ENCODE measurements at places on chromosomes 13 and 19.

DNA sequence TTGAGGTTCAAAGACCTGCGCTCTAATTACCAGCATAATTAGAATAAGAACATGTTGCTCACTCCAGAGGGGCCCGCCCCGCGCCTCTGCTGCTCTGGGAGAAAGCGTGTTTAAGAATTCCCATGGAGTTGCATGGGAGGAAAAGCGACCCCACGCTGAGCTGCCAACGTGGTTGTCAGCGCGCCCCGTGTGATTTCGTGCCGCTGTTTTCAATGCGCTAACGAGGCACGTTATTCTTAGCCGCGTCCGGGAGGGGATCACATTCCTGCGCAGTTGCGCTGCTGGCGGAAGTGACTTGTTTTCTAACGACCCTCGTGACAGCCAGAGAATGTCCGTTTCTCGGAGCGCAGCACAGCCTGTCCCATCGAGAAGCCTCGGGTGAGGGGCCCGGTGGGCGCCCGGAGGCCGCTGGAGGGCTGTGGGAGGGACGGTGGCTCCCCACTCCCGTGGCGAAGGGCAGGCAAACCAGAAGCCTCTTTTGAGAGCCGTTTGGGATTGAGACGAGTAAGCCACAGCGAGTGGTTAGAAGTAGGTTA is 173.8 kb upstream of the SOX1 start:
- DNase-seq = no peak

- no peak for DNase-seq
Observed at GRCh38 chr19:35822579-35822978, 9.9 kb upstream of the PRODH2 start.

DNA sequence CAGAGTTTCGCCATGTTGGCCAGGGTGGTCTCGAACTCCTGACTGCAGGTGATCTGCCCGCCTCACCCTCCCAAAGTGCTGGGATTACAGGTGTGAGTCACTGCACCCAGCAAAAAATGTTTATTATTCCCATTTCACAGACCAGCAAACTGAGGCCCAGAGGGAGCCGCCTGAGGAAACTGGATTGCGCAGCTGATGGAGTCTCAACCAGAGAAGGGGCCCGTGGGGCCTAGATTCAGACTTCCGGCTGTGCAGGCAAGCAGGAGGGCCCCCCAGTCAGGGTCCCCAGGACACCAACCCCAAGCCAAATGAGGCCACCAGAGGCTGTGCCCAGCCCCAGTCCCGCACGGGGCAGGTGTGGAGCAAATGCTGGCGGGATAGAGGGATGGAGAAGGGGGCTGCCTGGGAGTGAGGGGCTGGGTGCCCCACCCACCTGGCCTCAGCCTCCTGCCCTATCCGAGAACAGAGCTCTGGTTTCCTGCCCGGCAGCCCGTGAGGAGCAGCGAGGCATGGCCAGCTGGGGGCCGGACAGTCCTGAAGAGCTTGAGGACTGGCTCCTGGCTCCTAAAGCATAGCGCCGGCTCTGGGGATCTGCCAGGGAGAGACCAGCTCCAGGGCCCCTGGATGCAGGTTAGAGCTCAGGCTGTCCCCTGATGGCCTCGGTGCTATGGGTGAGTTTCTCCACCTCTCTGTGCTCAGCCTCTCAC is 22.0 kb downstream of the MISP start:
- no peak for DNase-seq

GRCh38 chr19:2270157-2270422 is 11.9 kb downstream of the PEAK3 start:
- DNase-seq = no peak

DNA sequence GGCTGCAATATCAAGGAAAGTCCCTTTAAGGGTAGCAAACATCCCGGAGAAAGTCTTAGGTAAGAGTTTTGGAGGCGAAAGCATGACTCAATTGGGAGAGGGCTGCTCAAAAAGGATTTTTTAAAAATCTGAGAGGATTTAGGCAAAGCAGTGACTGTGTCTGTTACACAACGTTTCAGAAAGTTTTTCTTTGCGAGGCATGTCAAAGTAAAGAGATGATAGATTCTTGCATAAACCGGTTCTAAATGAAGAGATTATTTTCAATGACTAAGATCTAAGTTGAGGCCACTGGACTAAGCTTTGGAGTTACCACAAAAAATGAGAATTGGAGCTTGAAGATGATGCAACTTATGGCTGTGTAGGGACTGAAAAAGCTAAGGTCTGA is 43.7 kb upstream of the ENOX1 start:
- no peak for DNase-seq

DNA sequence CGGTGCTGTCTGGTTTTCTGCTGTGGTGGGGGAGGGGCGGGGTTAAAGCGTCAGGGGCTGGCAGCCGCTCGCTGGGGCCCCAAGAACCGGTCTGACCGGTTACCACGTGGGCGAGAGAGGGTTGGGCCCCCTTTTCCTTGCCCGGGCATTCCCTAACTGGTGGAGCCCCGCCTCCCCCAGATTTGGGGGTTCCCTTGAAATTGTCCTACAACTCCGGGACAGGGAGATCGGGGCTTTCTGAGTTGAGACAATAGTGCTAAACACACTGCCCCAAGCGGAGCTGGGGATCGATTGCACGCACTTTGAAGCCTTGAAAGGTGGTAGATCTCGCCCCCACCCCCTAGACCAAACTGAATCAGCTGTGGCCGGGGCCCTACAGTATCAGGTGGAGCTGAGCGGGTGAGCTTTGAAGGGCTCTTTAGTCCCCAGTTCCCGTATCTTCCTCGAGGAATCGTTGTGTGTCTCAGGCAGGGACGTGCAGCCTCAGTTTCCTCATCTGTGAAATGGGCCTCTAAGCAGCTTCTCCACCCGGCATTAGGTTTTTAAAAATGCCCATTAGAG is 4.8 kb downstream of the IER2 start:
- DNase-seq = no peak

- no peak for DNase-seq
Observed at GRCh38 chr13:60679928-60680694, 283.1 kb downstream of the TDRD3 start.
